ENCODE measurements at places on chromosomes 3 and 15. TPM values are rescaled to one million over a fixed set of nuclear protein-coding genes. Genes with fewer than 3 reads are reported as not detected.

- DNase-seq: no peak
Measured at GRCh38 chr15:60614028-60614427, 135.1 kb upstream of the ICE2 start.

The SLC51A gene
- total RNA-seq: 2.4 TPM

- DNase-seq: no peak
Measured at GRCh38 chr3:81485444-81485865, 276.0 kb downstream of the GBE1 start.

GRCh38 chr3:138468886-138469285 is 34.5 kb downstream of the ESYT3 start:
- DNase-seq: no peak

GRCh38 chr3:105997466-105997799 is 128.6 kb upstream of the CBLB start:
- no peak for DNase-seq

DNA sequence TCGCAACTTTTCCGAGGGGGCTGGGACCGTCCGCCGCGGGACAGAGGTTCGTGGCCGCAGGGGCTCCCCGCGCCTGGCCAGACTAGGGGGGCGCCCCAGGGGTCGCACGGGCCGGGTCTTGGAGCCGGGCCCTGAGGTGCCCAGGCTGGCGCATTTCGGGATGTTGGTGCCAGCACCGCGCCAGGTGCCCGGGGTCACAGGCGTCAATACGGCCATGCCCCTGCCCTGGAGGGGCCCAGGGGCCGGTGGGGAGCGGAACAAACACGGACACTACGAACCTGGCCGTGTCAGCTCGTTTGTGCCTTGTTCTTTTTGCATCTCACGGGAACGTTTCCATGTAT is 366 bp downstream of the TM6SF1 start:
- no peak for DNase-seq

The HIGD2B gene
- not detected for total RNA-seq

DNA sequence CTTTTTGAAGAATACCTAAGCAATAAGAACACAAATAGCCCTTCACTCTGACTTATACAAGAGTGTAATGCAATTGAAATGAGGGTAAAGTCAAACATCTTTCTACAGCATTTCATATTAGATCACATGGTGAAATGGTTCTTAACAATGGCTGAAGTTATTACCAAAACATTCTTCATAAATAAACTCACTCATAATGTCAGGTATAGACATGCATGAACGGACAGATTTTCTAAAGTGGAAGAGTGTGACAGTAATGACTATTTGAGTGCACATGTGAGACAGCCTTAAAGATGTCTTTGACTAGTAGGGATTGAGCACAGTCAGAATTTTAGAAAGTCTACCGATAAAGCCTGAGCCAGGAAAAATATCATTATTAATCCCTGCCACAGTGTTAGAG is 471.0 kb downstream of the ZPLD1 start:
- no peak for DNase-seq

DNA sequence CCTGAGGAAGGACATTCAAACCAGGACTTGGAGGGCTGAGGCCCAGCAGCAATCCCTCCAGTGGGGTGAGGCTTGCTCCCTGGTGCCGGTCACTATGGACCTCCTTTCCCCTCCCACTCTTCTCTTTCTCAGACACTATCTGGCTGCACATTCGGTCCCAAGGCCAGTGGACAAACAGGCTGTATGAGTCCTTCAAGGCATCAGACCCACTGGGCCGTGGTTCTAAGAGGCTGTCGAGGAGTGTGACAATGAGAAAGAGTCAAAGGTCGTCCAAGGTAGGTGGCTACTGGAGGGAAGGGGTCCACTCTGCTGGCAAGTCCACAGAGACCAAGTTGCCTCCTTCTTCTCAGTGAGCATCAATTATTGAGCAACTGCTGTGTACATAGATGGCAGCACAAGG is 28.0 kb downstream of the NOX5 start:
- DNase-seq: peak; percentile 17

DNA sequence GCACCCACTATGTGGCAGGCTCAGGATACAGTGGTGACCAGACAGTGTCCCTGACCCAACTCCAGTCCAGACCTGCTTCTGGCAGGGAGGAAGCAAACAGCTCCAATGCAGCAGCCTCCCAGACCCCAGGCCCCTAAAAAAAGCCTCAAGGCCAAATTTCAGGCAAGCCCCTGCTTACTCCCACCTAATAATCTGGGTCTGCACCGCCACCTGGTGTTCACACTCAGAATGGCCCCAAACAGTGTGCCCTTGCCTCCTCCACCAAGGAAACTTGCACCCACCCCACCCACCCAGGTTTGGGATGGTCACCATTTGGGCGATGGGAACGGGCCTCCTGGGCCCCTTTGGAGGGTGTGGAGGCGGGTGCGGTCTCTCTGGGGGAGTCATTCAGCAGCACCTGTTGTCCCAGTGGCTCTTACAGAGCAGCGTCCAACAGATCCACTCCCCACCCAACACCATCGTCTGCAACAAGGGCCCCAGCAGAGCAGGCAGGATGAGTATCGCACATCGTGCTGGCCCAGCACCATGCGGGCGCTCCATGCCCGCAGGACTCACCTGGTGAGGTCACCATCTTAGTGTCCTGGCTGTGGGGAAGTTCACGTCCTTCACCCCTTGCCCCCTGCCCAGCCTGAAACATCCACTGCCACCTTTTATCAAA is 17.3 kb downstream of the C3orf18 start:
- peak; percentile 94 for DNase-seq

The PLA2G4D gene
- total RNA-seq: not detected

GRCh38 chr15:100338971-100339444 is 2.8 kb downstream of the ADAMTS17 start:
- peak; percentile 89 for DNase-seq
